Neural progenitor cell (in vitro differentiated cells): ENCODE measurements at places on chromosomes 5 and 9.

GRCh38 chr9:1982074-1982473, 33.1 kb upstream of the SMARCA2 start:
- DNase-seq = no peak

DNA sequence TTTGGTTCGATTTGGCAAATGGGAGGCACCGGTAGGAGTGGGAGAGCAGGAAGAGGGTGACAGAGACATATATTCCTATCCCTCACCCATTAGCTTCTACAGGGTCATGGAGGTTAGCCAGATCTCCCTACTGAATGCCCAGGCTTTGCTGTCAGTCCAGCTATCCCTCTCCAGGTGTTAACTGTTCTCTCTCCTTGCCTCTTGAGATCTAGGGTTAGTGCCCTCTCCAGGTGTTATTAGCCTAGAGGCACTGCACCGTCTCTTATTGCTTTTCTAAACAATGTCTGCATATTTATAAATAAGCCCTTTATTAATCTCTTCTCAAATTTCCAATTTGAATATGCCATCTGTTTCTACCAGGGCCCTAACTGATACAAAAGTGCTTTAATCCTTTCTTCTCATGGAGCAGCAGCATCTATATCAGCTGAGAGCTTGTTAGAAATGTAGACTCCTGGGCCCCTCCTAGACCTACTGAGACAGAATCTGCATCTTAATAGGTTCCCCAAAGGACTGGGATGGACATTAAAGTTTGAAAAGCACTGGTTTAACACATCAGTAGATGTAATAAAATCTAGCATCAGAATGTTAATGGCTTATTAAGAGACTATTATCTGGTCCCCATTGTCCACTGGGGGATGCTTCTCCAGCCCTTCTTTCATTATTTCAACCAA, 322.5 kb upstream of the SLC24A2 start:
- DNase-seq = no peak

DNA sequence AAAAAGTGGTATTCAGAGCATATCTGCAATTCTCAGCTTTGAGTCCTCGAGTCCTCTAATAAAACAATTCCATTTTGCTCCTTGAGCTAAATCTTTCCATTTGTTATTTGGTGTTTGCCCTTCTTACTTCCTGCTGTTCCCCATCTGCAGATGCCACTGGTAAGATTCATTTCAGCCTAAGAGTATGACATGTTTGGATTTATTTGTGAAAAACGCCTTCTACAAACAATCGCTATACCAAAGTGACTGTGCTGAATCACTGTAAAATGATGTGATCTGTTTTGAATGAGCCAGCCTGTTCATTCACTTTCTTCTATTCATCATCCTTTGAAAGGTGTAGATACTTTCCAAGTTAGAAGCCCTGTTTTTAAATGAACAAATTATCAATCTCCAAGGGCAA, 27.7 kb downstream of the KCTD16 start:
- no peak for DNase-seq

DNA sequence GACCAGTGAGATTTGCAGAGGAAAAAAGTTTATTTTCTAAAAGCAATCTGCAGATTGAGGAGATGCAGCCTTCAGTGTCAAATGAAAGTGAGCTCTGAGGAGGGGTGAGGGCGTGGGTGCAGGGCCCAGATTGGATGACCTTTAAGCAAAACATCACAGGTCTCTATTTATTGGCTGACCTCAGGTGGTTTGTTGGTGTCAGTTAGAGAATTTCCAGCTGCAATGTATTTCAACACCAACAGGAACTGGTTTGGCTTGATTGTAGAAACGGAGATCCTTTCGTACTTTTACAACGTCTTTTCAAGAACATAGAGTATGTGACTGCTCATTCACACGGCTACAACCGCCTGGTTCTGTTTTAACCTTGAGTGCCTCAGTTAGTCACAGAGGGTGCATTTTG, 1069.1 kb downstream of the EFNA5 start:
- no peak for DNase-seq

- DNase-seq = no peak
These were observed 149.2 kb upstream of the KLF9 start for GRCh38 chr9:70563431-70564204.

DNA sequence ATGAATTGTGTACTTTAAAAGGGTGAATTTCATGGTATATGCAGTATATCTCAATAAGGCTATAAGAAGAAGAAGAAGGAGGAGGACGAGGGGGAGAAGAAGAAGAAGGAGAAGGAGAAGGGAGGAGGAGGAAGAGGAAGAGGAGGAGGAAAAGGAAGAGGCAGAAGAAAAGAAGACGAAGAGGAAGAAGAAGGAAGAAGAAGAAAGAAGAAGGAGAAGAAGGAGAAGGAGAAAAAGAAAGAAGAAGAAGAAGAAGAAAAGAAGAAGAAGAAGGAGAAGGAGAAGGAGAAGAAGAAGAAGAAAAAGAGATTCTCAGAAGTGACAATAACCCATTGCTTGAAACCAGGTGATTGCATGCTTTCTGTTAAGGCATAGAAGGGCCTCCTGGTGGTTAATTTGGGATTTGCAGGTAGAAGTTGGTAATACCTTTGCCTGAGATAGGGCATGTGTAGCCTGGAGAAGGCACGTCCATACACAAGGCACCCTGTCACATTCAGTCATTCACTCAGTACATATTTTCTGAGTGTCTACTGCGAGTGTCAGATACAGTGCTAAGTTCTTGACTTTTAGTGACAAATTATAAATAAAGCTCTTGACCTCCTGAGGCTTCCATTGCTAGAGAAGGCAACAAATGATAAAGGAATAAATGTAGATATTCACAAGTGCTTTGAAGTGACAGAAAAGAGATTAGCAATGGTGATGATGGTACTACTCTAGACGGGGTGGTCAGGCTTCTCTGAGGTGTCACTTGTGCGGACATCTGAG, 231.3 kb downstream of the NPR3 start:
- DNase-seq = peak; percentile 44

DNA sequence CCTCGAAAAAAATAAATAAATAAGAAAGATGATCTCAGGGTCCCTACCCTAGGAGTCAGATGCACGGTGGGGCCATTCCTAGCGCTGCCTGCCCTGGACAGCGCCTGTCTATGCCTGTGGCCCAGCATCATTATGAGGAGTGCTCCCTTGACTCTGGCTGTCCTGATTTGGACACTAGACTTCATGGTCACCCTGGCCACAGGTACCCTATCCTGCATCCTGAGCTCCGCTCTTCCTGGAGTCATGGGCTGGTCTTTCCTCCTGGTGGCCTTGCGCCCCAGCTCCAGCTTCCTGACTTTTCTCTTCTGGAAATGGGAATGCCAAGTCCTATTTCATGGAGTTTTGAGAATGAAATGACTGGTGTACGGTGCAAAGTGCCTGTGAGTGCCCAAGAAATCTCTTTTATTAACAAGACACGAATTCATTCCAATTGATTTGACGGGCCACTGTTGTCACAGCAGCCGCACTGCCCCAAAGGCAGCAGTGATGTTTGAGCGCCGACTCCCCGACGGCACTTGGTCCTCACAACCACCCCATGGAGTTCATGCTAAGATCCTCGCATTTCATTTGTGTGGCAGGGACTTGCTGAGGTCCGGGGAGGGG, 564 bp upstream of the AIF1L start:
- DNase-seq = no peak

DNA sequence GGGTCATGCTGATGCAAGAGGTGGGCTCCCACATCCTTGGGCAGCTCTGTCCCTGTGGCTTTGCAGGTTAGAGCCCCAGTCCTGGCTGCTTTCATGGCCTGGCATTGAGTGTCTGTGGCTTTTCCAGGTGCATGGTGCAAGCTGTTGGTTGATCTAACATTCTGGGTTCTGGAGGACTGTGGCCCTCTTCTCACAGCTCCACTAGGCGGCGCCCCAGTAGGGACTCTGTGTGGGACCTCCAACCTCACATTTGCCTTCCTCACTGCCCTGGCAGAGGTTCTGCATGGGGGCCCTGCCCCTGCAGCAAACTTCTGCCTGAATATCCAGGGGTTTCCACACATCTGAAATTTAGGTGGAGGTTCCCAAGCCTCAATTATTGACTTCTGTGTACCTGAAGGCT, 150.1 kb downstream of the NNT start:
- no peak for DNase-seq

DNA sequence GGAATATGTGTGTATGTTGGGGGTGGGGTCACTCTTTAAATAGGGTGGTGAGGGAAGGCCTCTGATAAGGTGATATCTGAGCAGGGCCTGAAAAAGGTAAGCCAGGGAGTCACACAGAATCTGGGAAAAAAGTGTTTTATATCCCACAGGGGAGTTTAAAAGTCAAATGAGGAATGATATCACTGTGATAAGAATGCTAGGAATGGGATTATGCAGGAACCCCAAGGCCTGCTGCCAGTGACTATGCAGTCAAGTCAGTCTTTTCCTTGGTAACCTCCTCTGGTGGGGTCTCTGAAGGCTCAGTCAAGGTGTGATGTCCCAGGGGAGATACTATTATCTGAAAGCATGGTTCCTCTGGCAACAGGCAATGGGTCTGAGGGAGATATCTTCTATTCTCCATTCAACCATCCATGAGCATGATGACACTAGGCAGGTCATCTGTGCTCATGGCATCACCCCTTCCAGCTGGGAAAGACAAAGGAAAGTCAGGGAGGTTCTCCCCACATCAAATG, 53.5 kb downstream of the GRIA1 start:
- DNase-seq = no peak

DNA sequence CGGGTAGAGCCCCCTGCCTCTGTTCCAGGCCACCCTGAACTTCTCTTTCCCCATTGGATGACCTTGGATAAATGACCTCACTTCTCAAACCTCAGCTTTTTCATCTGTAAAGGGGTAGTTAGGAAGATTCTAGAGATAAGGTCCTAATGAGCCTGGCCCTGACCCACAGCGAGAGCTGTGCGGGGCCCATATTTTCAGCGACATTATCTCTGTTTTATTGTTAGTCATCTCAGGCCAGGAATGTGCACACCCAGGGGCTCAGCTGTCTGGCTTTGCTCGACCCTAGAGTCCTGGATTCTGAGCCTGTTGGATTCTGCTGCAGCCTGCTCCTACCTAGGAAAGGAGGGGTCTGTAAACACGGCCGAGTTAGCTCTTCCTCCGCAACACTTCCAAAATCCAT, 81.2 kb upstream of the LMX1B start:
- no peak for DNase-seq

DNA sequence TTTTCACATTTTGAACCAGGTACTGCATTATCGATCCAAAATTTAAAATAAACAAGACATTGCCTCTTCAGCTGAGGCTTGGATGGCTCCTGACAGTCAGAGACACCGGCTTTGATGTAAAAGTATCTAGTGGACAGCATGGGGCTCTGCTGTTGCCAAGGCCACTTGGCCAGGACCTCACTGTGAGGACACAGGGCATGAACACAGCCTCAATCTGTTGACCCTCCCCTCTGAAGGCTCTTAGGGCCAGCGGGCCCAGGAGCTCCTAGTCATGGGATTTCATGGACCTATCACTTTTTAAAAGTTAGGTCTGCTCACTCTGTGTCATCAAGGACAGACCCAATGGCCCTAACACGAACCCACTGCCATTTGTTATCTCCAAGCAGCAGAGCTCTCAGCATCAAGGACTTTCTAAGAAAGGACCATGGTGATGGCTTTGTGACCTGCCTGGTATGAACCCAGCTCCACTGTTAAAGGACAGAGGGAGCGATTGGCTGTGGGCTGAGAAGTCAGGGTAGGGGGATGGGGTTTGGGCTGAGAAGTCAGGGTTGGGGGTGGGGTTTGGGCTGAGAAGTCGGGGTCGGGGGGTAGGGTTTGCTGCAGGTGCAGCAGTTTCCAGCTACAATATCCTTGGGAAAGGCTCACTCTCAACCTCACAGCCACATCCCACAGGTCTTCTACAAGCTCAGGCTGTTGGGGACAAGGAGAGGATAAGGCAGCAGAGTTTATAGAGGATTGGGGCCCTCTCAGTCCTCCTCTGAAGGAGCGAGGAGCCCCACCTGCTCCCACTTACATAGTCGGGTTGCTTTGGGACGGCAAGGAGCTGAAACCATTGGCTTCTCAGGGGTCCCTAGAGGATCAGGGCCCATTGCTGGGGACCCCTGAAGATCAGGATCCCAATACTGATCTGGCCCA, 146.8 kb downstream of the BARX1 start:
- no peak for DNase-seq

GRCh38 chr5:159759791-159760290, 156.4 kb upstream of the ADRA1B start:
- no peak for DNase-seq

GRCh38 chr5:145509336-145510136, 325.6 kb downstream of the PRELID2 start:
- DNase-seq = no peak

DNA sequence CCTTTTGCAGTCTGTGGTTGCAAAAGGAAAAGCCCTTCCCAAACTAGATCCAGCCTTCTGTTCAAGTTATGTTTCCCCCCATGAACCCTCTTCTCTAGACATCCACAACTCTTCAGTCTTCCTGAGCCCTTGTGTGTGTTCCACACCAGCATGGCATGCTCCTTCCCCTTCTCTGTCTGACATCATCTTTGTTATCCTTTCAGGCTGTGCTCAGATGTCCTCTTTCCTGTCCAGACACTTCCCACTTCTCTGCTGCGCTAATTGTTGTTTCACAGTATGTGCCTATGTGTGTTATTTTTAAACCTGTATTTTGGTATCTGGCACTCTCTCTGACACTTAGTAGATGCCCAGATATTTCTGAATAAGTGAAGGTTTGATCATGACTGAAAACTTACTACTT, 38.2 kb downstream of the FOCAD start:
- DNase-seq = no peak

- no peak for DNase-seq
These were observed 286.4 kb downstream of the DENND1A start for GRCh38 chr9:123643518-123643917.

- DNase-seq = no peak
These were observed 26.2 kb downstream of the CEMIP2 start for GRCh38 chr9:71741926-71742648.

GRCh38 chr5:96064877-96065276, 103.2 kb upstream of the ELL2 start:
- DNase-seq = no peak

DNA sequence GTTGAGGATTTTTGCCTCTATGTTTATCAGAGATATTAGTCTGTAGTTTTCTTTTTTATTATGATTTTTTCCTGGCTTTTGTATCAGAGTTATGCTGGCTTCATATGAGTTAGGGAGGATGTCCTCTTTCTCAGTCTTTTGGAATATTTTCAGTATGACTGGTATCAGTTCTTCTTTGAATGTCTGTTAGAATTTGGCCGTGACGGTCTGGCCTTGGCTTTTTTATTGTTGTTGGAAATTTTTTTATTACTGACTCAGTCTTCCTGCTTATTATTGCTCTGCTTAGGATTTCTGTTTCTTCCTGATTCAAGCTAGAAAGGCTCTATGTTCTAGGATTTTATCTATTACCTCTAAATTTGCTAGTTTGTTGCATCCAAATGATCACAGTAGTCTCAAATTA, 421.9 kb downstream of the CDH10 start:
- DNase-seq = no peak

GRCh38 chr5:84057211-84057610, 327.5 kb downstream of the EDIL3 start:
- DNase-seq = no peak

DNA sequence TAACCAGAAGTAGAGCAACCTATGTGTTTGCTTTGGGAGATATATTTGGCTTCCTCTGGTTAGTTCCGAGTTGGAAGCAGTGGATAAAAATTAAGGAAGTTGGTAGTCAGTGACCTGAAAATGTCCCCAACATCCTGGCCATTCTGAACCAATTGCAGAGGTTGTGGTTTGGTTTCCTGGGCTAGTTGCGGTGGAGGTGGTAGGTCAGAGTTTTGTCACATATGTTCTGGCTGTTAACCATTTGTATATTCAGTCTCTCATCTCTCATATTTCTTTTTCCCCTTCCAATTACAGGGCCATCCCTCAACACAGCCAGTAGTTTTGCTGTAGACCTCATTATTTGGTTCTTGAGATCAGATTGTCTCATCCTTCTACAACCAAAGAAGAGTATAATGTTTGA, 1026.9 kb downstream of the PTPRD start:
- DNase-seq = no peak
